ENCODE measurements at places on chromosomes 5 and 9.
A peak's percentile ranks its signal among the peaks of the same experiment; 100 is the strongest.

GRCh38 chr5:87829217-87829551, 416.5 kb upstream of the CCNH start:
- DNase-seq, result peak; percentile 63

DNA sequence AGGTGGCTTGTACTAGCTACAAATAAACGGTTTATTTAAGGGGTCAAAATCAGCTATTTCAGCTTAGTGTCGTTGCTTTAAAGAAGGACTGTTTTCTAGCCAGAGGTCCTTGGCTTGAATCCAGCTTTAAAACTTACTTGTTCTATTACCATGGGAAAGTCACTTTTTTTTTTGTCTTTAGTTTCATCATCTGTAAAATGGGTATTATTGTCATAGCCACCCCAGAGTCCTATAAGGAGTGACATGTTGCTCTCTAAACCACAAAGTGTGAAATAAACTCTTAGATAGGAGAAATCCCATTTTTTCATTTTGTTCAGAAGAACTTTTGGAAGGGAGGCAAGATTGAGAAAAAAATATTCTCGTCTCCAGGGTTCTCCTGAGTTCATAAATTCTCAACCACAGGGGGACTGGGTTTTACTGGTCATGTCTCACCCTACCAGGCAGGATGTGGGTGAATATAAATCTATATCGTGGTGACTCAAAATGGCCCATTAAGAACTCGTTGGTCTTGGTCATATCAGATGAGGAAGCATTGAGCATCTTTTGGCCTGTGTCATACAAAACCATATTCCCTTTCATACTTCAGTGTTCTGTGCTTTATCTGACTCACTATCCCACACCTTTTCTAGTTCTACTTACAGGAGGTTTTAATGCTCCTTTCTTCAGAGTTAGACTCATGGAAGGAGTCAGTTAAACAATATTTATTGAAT, 202.7 kb upstream of the NR3C1 start:
- DNase-seq, result no peak

DNA sequence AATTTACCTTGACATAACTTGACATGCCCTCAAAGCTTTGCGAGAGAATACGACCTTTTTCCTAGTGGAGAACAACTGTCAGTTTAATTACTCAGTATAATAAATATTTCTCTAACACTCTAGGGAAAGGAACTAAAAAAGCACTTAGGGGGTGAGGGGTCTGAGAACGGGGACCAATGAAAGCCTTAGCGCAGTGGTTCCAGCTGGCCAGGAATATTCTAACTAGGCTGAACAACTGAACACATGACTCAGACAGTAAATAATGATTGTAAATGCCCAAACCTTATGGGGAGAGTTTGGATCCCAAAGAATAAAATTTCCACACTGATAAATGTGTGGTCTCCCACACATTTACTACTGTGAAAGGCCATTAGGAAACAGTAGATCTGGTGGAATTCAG, 14.9 kb downstream of the MYO10 start:
- DNase-seq, result no peak

DNA sequence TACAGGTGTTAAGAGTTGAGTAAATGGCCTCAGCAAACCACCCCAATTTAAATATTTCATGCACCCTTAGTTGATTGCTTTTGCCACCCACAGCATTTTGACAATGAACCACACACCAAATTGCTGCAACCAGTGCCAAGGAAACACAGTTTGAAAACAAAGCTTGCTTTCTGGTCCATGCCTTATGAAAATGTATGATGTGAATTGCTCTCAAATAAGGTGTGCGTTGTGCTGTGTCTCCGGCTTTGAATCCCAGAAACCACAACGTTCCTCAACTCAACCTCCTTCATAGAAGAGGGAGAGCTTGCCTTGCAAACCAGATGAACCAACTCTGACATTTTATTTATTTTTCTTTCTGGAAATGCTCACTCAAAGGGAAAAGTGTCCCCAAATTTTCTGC, 762.7 kb downstream of the TLE1 start:
- no peak for DNase-seq

DNA sequence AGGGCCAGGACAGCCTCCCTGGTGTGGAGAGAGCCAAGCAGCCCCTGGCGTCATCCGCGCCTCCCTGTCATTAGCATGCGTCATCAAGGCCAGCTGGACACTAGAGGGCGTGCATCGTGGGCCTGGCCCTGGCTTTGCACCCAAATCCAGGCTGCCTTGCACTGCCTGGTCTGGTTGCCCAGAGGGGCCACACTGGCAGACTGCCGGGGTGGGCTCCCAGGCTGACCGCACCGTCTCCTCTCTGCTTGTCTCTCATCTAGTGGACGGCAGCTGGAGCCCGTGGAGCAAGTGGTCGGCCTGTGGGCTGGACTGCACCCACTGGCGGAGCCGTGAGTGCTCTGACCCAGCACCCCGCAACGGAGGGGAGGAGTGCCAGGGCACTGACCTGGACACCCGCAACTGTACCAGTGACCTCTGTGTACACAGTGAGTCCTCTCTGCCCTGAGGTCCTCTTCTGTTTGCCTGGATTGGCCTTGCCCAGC, 29.0 kb downstream of the HK3 start:
- peak; percentile 17 for DNase-seq

DNA sequence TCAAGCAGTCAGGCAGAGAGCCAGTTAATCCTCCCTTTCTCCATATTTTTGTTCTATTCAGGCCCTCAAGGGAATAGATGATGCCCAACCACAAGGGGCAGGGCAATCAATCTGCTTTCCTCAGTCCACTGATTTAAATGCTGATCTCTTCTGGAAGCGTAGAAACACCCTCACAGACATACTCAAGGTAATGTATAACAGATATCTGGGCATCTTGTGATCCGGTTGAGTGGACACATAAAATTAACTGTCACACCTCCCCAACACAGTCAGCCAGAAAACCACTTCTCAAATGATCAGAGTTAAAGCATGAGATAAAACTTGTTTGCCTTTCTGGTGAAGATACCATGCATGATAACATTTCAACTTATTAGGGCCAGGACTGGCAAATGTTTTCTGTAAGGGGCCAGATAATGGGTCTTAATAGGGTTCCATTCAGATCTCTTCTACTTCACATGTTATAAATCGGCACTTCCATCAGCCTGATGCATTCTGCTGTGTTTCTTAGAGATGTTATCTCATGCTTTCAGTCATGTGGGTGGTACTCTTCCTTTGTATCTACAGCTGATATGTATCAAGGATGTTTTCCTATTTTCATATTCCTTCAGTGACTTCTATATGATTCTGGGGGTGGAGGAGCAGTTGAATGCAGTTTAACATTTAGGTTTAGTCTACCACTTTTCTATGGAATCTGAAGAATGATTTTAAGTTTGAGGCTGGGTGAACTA, 58.9 kb upstream of the CNTLN start:
- no peak for DNase-seq

- peak; percentile 51 for DNase-seq
Measured at GRCh38 chr5:69129413-69129812, 35.6 kb downstream of the SLC30A5 start.

GRCh38 chr5:180291943-180292831, at the start of gene MAPK9:
Gene MAPK9 (minus strand): TSS chr5:180292083. CDS start chr5:180280561, 11,522 bp downstream.
- DNase-seq, result peak; percentile 54

GRCh38 chr9:101400120-101400519, 1.5 kb downstream of the ZNF189 start:
- DNase-seq, result no peak
